Muscle of leg (tissue), 16 donors: ENCODE measurements at places on chromosomes 3 and 15. TPM values are rescaled to one million over a fixed set of nuclear protein-coding genes. Genes with fewer than 3 reads are reported as not detected.
A peak's percentile ranks its signal among the peaks of the same experiment; 100 is the strongest.

The GP5 gene
- total RNA-seq, result 0.35 TPM

The RPL4 gene
- 8,508 TPM for total RNA-seq

The HESX1 gene
- total RNA-seq, result 1.4 TPM

The KBTBD8 gene
- 3.2 TPM for total RNA-seq

The CACNA1D gene
- total RNA-seq, result 2.0 TPM

The EIF4E3 gene
- total RNA-seq, result 4.2 TPM

The MOBP gene
- total RNA-seq, result not detected

The CERS3 gene
- total RNA-seq, result 0.58 TPM

GRCh38 chr15:51260202-51260601 lies 78.2 kb downstream of the CYP19A1 start:
- DNase-seq, result no peak

- no peak for DNase-seq
Measured at GRCh38 chr3:15638891-15639262, 37.3 kb downstream of the BTD start.

DNA sequence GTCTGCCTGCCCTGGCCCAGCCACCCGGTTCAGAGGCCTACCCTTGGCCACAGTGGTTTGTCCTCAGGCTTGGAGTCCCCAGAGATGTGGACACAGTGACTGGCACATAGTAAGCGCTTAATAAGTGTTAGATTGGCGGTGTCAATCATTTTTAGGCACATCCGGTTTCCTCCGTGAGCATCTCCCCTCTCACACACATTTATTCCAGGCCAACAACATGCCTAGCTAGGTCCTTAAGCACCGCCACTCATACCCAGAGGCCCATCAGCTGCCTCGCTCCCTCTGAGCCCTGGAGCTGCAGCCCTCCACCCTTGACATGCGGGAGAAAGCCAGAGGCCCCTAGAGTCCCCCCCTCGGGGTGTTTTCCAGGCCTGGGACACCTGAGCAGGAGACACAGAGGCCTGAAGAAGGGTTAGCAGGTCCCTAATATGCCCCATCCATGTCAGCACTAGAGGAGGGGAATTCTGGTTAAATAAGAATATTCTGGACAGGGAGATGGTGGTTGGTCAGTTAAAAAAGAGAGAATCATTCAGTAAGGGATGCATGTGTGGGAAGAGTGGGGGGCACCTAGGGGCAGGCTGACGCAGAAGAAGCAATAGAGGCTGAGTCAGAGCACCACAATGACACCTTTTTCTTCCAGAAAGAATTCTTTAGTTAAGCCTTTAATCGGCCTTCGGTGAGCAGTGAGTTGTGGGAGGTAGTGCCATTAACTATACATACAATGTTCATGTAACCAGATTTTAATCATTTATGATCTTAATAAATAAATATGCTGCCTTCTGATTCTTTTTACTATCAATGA lies 22.3 kb downstream of the NR2F2 start:
- peak; percentile 12 for DNase-seq

DNA sequence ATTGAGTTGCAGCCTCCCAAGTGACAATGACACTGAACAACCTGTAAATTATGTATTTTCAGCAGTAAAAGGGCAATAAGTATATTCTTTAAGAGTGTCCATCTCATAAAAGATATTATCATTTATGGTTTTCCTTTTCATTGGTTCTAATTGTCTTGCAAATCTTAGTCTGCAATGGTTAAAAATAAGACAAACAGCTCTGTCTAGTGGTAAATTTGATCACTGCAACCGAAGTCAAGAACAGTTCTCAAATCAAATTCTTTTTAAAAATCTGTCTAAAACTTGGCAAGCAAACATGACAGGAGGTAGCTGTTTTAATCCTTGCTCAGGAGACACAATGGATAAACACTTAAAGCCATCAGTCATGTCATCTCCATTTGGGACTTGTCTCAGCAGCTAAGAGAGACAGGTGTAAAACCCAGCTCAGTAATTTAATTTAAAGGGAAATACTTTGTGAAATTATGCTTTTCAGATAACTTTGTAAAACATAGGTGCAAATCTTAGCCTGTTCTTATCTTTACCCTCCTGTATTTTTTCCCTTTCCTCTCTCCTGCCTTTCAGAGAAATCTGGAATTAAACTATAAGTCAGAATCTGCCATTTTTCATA lies 150.3 kb upstream of the ARHGEF26 start:
- DNase-seq, result peak; percentile 63

DNA sequence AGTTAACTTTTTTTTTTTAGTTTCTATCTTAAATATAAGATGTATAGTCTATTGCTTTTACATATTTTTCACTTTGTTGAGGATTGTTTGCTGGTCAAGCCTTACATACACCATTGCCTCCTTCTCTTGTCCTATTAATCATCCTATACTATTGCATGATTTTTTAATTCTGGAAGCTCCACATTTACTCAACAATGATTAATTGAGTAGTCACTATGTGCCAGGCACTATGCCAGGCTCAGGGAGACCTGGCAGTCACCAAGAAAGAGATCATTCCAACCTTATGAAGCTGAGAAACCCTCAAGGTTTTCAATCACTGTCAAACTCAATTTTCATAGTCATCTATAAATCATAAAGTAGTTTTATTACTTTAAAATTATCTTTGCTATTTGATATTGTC lies 626.2 kb downstream of the IGSF11 start:
- DNase-seq, result no peak

- DNase-seq, result peak; percentile 93
Measured at GRCh38 chr15:65211482-65211982, 259 bp upstream of the CILP start.

DNA sequence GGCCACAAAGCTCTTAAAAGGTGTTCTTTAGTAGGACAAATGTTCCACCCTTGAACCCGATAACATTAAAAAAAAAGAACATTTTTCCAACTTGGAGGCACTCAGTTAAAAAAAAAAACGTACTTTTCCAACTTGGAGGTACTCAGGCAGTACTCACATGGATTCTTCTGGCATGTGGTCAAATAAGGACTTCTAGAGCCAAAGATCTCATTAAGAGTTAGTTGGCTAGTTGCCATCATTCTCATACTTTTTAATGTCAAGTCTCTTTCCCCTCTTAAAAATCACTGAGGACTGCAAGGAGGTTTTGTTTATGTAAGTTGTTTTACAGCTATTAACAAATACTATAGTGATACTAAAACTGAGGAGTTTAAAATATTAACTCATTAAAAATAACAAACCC lies 101.0 kb downstream of the CADPS start:
- peak; percentile 28 for DNase-seq

DNA sequence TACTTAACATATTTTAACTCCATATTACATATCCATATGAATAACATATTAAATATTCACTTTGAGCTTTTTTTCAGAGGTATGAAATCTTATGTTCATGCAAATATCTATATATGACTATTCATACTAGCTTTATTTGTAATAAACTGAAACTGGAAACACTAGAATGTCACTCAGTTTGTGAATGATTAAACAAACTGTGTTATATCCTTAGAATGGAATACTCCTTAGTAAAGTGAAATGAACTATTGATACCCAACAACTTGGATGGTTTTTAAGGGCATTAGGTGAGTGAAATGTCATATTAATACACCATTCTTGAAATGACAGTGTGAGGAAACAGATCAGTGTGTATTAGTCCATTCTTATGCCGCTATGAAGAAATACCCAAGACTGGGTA lies 45.4 kb downstream of the ARHGAP11B start:
- DNase-seq, result no peak

GRCh38 chr3:45104715-45105711 lies 41.2 kb downstream of the CDCP1 start:
- DNase-seq, result no peak

DNA sequence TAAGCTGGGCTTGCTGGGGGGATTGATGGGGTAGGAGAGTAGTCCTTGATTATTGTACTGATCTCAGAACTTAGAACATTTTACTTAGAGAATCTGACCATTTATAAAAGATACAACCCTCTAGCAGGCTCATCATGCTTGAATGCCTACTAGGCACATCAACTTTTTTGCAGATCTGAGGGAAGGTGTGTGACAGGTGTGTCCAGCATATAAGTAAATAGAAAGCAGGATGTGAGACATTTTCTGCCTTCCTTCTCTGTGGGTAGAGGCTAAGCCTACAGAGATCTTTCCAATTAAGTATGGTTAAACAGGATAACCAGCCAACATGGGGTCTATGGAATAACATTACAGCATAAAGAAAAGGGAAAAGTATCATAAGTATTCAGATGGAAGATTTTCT lies 159.1 kb downstream of the AKAP13 start:
- no peak for DNase-seq

DNA sequence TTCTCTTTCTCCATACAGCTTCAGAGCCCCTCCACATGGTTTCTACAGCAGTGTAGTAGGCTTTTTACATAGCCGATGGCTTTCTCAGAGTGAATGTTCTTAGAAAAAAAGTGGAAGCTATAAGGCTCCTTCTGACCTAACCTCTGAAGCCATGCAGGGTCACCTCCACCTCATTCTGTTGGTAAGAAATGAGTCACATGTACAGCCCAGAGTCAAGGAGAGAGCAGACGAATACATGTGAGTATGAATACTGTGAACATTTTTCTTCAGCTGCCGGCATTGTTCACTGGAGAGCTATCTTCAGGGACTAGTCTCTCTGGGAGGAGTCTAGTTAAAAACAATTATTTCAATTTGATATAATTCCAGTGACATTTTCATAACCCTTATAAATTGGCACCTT lies 68.2 kb upstream of the THRB start:
- DNase-seq, result no peak

GRCh38 chr3:195468391-195468776 lies 25.6 kb upstream of the ACAP2 start:
- DNase-seq, result no peak

DNA sequence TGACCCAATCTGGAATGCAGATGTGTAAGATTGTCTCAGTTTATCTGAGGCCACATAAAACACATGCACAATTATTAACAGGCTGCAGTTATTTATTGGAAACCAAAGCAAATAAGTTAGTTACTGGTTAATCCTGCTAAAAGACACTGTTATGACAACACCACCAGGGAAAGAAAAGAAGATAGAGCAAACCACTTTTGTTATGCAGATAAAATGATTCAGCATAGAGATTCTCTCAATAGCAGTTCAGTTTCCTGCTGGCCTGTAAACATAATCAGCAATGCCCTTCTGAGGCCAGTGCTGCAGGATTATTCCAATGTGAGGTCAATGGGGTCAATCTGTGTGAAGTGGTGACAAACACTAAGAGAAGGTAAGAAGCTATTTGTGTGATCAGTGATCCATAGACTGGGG lies 244.4 kb downstream of the ZBTB20 start:
- no peak for DNase-seq

- DNase-seq, result peak; percentile 59
Measured at GRCh38 chr15:60648928-60649679, 170.2 kb upstream of the ICE2 start.
